ENCODE measurements at places on chromosomes 12 and 14.
A peak's percentile ranks its signal among the peaks of the same experiment; 100 is the strongest.

DNA sequence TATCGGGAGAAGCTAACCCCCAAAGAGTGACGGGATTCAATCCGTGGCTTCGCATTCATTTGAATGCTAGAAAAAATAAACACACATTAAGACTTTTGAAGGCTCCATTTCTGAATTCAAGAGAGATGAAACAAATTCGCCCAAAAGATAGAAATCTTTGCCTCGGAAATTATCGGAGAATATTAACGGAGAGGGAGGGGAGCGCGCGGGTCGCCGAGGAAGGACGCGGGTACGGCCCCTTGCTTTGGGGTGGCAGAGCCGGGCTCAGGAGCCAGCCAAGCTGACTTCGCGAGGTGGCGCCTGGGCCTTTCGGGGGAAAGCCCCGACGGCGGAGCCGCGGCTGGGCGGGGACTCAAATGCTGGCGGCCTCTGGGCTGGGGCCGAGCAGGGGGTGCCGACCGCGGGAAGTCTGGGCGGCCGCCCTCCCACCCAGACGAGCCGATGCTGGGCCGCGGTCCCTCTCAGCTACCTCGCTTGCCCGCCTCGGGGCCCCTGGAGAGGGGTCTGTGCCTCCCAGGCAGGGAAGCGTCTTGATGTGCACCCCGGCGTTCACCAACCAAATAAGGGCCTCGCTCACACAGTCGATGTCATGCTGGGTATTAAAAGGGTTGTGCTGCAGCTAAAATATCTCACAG lies 14.7 kb downstream of the NKX2-1 start:
- DNase-seq, result no peak

- DNase-seq, result no peak
Measured at GRCh38 chr12:26034371-26035142, 76.1 kb downstream of the RASSF8 start.

DNA sequence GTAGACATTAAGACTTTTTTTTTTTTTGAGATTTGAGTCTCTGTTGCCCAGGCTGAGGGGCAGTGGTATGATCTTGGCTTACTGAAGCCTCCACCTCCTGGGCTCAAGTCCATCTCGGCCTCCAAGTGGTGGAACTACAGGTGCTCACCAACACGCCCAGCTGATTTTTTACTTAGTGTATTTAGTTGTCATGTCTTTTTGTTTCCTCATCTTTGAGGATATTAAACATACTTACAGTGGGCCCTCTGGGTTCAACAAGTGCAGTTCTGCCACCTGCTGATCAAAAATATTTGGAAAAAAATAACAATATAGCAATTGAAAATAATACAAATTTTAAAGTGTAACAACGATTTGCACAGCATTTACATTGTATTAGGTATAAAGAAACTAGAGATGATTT lies 4.4 kb upstream of the B4GALNT1 start:
- DNase-seq, result no peak

GRCh38 chr12:5615760-5616159 lies 183.9 kb downstream of the NTF3 start:
- DNase-seq, result no peak

DNA sequence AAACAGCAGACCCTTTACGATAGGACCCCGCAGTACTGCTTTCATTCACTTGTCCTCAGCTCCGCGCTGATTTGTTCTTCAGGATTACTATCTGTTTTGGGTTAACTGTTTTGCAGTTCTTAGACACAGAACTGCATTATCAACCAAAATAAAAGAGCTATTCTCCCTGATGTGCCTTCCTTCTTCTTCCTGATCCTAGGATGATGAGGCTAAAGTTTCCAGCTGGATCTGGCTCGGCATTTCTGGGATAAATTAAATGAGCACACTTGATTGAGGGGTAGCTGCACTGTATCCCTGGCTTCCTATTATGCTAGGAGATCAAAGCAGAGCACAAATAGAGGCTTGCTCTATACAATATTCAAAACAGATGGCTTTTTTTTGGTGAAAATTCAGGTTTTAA lies 165.7 kb downstream of the FBXL14 start:
- no peak for DNase-seq

DNA sequence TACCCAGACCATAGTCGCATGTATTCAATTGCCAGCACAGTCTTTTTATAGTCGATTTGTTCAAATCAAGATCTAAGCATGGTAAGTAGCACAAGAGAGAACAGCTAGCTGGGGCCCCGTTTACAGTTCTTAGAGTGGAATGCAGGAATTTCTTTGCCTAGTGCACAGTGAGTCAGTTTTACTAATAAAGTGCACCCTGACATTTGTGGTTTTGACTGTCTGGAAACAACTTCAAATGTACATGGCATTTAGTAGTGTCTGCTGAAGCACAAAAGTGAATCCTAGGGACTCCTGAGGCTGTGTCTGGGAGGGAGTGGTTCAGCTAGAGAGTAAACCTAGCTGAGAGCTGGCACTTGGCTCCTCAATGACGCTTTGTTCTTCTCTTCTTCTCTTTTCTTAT lies 64.9 kb downstream of the TMX1 start:
- no peak for DNase-seq

GRCh38 chr14:80385336-80385735 lies 174.0 kb upstream of the DIO2 start:
- no peak for DNase-seq

DNA sequence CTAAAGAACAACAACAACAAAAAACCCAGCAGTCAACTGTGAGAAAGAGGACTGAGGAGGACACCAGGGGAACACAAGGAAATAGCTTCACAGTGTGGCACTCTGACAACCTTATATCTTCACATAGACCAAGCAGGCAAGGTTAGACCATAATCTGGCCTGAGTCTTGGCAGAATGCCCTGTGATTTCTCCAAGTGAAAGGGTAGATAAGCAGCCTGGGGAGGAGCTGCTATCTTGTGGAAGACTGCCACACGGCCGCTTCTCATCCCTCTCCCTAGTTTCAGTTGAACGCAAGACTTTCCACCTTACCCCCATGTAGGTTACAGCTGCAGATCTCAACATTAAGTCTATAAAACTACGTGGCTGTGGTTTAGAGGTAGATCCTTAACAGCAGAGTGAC lies 3.7 kb downstream of the SLC25A21 start:
- DNase-seq, result no peak

GRCh38 chr14:78412475-78412874 lies 242.3 kb downstream of the NRXN3 start:
- DNase-seq, result no peak

- no peak for DNase-seq
Measured at GRCh38 chr14:101288436-101289229, 272.7 kb upstream of the DIO3 start.

DNA sequence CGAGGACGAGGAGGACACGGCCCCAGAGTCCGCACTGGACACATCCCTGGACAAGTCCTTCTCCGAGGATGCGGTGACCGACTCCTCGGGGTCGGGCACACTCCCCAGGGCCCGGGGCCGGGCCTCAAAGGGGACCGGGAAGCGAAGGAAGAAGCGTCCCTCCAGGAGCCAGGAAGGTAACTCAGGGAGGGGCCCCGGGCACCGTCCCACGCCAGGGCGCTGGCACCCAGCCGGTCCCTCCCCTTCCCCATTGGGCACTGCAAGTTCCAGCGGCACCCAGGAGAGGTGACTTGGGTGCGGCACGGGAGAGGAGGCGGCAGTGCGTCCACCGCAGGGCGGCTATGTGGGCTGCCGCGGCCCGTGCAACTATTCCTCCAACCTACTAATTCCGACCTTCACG lies 9.3 kb upstream of the ADSS1 start:
- DNase-seq, result no peak

- no peak for DNase-seq
Measured at GRCh38 chr12:8771072-8771471, 51.3 kb upstream of the A2ML1 start.

GRCh38 chr14:66249544-66249943 lies 236.6 kb upstream of the CCDC196 start:
- DNase-seq, result no peak

- no peak for DNase-seq
Measured at GRCh38 chr12:76183459-76184186, 99.1 kb upstream of the NAP1L1 start.

- DNase-seq, result no peak
Measured at GRCh38 chr14:99964979-99965378, 100.2 kb upstream of the EVL start.

DNA sequence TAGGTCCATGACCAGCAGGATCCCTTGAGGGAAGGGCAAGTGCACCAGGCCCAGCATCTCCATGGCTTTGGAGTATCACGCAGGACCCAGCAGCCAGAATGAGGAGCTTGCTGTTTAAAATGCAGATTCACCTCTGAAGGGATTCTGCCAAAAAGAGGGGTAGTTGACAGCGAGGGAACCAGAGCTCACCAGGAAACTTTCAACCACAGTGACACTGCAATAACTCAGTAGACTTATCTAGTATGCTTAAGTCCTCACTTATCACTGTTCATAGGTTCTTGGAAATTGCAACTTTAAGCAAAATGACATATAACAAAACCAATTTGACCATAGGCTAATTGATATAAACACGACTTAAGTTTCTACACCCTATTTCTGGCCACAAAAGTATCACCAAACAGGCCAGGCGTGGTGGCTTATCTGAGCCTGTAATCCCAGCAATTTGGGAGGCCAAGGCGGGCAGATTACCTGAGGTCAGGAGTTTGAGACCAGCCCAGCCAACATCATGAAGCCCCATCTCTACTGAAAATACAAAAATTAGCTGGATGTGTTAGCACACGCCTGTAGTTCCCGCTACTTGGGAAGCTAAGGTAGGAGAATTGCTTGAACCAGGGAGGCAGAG lies 21.4 kb upstream of the CKAP4 start:
- DNase-seq, result no peak

DNA sequence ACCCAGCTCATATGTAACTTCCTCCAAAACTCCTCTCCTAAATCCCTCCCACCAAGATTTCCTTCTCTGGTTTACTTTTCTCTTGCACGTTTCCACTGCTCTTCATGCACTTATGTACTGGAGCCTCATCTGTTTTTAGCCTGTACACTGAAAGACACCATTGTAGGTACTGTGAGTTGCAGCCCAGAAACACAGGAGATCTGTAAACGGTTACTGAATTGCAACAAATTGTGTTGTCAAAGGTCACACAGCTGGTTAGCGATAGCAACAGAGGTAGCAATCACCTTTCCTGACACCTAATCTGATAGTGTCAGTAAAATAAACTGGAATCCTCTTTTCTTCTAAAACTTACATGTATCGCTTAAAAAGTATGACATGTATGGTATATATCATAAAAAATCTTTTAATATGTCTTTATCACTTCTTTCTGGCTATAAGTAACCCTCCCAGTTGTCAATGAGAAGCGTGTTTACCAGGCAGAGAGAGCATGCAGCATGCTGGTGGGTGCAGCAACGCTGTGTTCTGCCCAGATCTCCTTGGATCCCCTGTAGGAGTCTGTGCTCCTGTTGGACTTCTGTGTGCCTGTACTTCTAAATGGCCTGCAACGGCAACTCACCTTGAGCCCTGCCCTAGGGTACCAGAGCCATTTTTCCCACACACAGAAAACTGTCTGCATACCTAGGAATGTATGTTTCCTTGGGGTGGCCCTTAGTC lies 121.5 kb upstream of the CPM start:
- no peak for DNase-seq

DNA sequence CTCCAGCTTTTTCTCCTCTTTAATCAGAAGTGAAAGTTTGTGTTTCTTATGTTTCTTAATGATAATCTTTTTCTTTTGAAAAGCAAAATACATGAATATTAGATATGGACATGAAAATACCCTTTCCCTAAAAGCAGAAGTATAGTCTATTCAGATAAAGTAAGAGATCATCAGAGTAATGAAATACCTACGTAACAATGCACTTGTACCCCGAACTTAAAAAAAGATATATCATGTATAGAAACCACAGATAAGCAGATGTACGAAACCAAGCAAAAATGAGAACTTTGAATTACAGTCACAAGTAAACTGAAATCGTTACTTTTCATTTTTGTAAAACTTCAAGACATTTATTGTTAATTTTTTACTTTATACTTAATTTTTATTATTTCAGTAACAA lies 1.5 kb upstream of the GPR65 start:
- DNase-seq, result no peak

DNA sequence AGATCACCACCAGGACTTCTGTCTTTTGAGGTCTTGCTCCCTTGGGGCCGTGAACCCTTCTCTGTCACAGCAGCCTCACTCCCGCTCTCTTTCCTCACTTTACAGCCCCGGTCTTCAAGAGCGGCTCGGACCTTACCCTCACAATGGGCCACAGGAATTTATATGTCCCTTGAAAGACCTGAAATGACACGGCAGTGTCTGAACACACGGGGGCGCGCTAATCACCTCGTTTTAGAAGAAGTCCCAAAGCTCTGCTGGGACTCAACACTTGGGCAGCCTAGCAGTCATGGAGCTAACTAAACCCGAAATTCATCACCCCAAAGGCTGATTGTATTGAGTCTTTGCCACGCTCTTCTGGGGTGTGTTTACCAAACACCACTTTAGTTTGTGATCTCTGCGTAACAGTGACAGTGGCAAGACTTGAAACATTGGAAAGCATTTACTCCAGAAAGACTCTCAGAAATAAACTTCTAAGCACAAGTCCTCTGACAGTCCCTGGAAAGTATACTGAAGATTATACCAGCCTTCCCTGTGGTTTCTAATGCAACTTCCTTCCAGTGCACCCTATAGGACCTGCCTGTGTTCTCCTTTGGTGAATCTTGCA lies 29.0 kb downstream of the SERPINA11 start:
- peak; percentile 10 for DNase-seq

DNA sequence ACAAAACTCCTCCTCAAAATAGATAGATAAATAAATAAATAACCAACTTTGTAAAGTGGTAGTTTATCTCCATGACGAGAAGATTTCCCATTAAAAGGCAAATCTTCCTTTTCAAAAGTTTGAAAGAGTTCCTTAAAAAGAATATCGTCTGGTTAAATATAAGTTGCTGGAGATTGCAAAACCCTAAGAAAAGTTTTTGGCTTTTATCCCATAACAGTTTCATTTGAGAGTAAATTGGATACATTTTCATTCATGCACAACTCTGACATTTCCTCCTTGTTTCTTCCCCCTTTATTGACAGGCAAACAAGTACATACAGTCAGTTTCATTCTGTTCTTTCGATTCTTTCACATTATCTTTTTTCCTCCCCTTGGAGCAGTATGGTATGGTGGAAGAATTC lies 45.4 kb upstream of the BTG1 start:
- DNase-seq, result no peak

DNA sequence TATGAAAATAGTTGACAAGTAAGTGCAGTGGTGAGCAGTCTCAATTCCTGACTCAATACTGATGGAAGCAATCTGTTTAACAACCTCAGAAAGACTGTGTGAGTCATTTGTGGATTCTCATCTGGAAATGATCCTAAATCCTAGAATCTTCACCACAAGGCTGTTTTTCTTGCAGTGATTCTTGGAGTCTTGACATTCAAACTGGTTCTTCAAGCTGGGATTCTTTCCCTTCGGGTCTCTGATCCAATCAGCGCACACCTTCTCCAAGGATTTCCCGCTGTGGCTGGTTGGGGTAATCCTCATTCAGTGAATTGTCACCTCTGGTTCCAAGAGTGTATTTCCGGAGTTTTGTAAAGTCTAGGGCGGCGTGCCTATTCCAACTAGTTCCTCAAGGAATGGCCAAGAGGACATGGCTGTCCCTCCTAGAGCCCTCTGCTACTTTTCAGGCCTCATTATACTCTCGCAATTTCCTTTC lies 37.7 kb upstream of the FOXJ2 start:
- DNase-seq, result no peak
